ENCODE measurements at places on chromosomes 2 and 18.

- no peak for DNase-seq
These were observed 520.1 kb upstream of the RAB6C start for GRCh38 chr2:129459200-129459876.

DNA sequence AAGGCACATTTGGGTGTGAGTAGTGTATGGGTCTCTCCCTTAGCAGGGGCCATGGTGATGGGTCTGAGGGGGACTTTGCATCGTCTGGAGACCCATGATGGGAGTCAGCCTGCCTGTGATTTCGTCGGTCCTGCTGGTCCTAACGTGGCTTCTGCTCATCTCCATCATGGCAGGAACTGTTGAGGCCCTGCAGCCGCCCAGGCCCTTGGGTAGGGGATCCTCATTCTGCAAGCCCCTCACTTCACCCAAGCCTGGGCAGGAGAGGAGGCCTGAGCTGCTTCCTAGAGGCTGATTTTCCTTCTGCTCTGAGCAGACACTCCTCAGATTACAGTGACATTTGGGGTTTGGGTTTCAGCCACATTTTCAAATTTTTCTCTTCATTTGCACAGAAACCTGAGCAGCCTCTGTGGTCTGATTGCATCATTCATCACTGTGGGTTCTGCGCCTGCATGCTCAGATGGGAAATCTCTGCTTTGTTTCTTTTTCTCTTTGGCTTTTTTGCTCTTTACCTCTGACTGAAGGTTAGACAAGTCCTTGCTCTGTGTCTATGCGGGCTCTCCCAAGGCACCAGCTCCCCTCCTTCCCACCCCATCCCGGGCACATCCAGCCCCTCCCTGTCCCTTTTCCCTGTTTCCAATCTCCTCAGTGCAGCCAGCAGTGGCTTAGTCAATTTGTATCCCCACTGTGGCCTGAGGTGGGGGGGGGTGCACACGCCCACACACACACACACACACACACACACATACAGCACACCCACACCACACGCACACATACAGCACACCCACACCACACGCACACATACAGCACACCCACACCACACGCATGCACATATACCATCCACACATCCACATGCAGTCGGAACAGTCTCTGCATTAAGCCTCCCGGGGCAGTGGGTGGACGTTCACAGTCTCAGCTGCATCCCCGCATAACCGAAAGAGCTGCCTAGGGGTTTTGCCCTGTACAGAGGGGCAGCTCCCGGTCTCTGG is 305.4 kb upstream of the HS6ST1 start:
- peak; percentile 31 for DNase-seq

- no peak for DNase-seq
These were observed 94.0 kb downstream of the BIRC6 start for GRCh38 chr2:32450851-32451250.

DNA sequence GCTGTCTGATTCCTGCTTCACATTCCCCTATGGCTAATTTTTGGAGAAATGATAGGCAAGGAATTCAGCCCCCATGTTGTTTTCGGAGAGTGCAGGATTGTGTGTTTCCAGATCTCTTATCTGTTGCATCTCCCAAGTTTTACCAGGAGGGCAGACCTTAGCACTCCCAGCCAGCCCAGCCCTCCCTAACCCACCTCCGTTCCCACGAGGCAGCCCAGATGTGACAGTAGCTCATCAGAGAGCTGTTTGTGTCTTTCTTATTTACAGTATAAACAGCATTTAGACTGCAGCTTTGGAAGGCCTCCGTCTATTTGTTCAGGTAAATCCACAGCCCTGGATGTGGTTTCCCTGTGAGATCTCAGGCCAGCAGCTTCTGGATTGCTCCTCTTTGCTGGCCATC is 91.6 kb downstream of the THNSL2 start:
- DNase-seq, result no peak

DNA sequence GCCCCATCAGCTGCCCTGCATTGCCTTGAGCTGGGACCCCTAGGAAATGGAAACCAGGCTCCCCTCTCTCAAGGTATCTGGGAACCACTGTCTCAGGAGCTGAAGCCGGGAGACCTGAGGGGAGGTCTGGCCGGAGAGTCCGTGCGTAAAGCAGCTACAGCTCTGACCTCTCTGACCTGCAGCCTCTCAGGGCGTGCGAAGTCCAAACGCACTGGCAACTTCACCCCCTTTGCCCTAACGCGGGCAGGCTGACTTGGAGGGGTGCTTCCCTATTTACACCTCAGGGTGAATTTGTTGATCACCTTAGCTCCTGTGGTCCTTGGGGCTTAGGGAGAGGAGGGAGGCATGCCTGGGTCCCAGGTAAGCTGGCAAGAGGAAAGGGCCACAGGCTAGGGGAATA is 17.5 kb downstream of the SIGLEC15 start:
- no peak for DNase-seq

- DNase-seq, result no peak
These were observed 282.4 kb upstream of the SLC14A2 start for GRCh38 chr18:45332871-45333270.

GRCh38 chr2:225938991-225939390 is 539.5 kb downstream of the NYAP2 start:
- no peak for DNase-seq

DNA sequence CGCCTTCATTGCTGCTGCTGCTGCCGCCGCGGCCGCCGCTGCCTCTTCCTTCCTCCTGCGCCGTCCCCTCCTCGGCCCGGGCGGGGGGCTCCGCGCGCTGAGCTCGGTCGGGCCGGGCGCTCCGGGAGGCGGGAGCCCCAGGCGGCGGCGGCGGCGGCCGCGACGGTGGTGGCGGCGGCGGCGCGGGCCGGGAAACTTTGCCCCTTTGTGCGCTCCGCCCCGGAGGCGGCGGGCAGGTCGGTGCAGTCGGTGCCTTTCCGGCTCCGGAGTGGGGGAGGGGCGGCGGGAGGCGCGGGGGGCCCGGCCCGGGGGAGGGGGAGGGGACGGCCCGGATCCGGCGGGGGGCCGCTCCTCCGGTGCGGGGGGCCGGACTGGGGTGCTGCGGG is 205 bp downstream of the TET3 start:
- peak; percentile 69 for DNase-seq

DNA sequence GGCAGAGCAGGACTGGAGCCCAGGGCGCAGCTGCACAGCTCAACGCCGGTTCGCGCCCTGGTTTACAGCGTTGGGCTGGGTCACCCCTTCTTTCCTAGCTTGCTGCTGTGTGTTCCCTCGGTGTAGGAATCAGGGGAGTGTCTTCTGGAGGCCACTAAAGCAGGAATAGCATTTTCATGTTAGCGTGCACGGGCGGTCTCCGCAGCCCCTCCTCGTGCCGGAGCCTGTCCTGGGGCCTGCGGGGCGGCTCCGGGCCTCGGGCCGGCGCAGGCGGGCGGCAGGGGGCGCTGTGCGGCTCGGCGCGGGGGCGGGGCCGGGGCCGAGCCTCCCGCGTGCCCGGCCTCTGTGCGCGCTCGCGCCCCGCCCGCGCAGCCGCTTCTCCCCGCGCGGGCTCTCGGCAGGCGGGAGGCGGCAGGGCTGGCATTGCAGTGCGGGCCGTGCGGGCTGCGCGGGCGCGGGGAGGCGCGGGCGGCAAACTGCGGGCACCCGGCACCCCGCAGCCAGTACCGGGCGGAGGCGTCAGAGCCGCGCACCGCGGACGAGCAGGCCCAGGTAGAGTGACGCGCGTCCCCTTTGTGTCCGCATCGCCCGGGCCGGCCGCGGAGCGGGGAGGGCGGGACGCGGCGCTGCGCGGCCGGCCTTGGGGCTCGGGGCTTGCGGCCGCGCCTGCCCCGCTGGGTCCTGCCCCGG is at the start of gene RNF144A:
RNF144A (plus strand) TSS at position 342 of the 690 bp plus-strand sequence. CDS start 79,515 bp downstream, outside the sequence.
- peak; percentile 76 for DNase-seq

DNA sequence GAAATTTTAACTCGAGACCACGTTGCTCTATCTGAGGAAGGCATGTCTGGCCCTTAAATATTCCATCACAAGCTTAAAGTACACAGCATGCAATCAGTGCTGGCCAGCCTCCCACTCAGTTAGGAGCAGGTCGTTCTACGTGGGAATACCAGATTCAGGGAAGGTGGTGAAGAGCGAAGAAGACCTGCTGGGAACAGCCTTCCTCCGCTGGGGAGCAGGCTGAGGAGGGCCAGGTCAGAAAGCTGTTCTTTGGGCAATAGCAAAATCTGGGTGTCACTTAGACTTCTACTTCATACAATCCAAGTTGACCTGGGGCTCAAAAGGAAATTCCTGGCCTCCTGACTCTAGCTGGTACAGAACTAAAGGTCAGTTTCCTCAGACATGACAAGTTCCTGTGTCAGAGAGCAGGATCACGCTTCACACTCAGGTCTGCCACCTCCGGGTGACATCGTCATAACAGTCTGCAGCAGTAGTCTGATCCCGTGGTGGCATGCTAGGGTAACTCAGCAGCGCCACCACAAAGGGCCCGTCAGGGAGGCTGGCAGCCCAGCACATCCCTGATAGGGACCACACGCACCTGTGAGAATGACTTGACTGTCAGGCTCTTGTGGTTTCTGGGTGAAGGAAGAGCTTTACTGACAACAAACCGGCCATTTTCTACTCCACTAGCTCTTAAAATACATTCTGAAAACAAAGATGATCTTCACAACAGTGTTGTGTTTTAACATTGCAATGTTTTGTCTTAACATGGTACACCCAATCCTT is 35.2 kb upstream of the NAPG start:
- DNase-seq, result peak; percentile 81

- DNase-seq, result no peak
These were observed 235.6 kb downstream of the ALPK2 start for GRCh38 chr18:58393295-58393694.

GRCh38 chr2:39413063-39413737 is 23.9 kb downstream of the MAP4K3 start:
- no peak for DNase-seq

GRCh38 chr18:32373505-32373904 is 97.2 kb downstream of the GAREM1 start:
- DNase-seq, result no peak

GRCh38 chr2:156864325-156864724 is 393.2 kb upstream of the GALNT5 start:
- DNase-seq, result no peak

- DNase-seq, result no peak
These were observed 342.4 kb downstream of the AKAIN1 start for GRCh38 chr18:4854671-4855070.

- DNase-seq, result no peak
These were observed 49.6 kb upstream of the PTH2R start for GRCh38 chr2:208356846-208357574.

GRCh38 chr2:145256551-145256950 is 736.6 kb upstream of the ZEB2 start:
- DNase-seq, result no peak

DNA sequence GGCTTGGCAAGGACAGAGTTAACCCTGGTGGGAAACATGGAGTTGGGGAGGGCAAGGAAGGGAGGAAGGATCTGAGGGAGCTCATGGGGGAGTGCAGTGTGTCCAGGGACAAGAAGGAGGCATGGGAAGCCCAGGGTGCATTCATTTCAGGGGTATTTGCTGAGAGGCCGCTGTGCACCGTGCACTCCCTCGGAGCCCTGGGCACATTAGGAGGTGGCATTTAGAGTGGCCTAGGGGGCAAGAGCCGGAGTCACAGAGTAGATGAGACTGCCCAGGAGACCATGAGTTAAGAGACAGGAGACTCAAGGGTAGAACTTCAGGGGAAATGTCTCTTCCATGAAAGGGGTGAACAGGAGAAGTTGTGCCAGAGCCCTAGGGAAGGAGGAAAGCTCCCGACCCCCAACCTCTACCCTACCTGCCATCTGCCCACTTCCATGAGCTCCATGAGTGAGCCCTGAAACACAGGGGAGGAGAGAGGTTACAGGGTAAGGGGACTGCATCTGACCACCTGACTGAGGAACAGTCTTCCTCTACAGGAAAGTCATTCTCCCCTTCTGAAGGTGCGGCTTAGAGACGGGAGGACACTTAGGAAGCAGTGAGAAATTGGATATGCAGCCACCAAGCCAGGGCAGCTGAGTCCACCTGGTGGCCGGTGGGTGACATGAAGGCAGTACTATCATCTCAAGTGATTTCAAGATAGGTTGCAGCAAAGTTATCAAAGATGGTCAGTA is 58.5 kb upstream of the COPS8 start:
- peak; percentile 59 for DNase-seq

DNA sequence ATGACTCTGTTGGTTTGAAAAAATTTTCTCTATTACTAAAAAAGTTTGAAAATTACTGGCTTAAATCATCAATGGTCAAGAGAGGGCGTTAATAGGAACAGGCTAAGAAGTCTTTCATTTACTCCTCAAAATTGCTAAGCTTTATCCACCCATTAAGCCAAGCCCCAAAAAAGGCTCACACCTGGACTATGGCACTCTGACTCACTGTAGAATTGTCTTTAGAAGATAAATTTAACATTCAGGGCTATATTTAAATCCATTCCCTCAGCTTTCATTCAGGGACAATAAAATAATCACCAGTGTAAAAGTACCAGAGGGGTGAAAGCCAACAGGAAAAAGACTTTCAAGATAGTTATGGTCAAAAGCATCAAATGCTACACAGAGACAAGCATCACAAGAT is 80.0 kb downstream of the SESTD1 start:
- no peak for DNase-seq

DNA sequence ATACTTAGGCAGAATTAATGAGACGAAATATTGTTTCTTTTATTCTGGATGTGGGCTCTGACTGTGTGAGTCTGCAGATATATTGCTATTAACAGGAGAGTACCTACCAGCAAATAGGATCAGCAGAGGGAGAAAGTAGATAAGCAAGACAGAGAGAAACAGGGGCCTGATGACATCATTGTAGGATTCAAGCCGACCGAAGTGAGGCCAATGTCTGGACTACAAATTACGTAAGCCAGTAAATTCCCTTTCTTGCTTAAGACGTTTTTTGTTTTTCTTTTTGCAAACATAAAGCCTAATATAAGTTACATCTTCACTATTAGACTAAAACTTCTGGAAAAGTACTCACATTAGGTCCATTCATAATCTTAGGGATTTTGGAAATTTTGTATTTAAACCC is 21.4 kb upstream of the PTPRM start:
- no peak for DNase-seq

DNA sequence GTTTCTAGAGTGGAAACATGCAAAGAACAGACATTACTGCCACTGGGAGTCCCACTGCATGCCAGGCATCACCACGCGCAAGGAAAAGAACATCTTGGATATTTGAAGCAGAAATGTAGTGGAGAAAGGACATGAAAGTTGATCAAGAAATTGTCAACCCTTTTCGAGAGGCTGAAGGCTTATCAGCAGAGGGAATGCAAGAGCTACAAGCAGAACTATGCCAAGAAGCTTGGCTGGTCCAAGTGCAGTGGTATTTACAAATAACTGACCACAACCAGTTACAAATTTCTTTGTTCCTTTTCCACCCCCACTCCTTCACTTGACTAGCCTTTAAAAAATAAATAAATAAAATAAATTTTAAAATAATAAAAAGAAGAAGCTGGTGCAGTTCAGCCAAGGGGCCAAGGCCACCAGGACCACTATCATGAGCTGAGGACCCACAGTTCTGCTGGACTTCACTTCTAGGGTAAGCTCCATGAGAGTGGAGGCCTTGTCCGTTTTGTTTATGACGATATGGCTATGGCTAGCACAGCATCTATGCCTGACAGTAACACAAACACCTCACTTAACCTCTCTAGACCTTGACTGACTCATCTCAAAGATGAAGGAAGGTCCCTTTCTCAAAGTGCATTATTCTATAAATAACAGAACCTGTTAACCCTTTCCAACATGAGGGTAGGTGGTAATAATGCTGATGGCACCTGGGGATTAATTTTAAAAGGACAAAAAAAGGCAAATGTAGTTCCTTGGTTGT is 20.9 kb downstream of the MARCHF4 start:
- DNase-seq, result no peak
